ENCODE measurements at places on chromosomes 7 and 10.

DNA sequence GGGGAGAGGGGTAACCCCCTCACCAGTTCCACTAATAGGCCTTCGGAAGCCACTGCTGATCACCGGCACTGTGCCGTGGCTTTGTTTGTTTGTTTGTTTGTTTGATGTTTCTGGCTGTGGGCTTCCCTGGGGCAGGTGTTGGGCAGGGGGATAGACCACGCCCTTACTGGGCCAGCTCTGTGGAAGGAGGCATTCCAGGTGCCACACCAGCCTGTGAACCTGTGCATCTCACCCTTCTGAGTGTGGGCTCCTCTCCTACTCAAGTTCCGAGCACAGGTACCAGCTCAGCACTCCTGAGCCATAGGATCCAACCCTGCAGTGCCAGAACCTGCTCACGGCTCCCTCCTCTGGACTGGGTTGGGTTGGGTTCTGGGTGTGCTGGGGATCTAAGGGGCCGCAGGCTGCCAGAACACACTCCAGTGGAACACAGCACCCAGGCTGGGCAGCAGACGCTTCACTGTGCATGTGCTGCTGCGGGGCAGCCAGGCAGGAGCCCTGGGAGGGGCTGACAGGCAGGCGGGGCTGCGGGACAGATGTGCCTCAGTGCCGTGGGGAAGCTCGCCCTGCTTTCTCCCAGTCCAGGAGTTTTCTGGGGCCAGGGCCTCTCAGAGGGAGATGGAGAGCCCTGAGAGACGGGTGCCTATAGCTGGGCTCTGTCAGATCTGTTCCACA is 1053.9 kb downstream of the CNTNAP2 start:
- DNase-seq = no peak

- no peak for DNase-seq
These were observed 135.4 kb upstream of the PCBD1 start for GRCh38 chr10:71023704-71024283.

GRCh38 chr10:101040851-101041250 is 9.8 kb downstream of the SFXN3 start:
- DNase-seq = no peak

DNA sequence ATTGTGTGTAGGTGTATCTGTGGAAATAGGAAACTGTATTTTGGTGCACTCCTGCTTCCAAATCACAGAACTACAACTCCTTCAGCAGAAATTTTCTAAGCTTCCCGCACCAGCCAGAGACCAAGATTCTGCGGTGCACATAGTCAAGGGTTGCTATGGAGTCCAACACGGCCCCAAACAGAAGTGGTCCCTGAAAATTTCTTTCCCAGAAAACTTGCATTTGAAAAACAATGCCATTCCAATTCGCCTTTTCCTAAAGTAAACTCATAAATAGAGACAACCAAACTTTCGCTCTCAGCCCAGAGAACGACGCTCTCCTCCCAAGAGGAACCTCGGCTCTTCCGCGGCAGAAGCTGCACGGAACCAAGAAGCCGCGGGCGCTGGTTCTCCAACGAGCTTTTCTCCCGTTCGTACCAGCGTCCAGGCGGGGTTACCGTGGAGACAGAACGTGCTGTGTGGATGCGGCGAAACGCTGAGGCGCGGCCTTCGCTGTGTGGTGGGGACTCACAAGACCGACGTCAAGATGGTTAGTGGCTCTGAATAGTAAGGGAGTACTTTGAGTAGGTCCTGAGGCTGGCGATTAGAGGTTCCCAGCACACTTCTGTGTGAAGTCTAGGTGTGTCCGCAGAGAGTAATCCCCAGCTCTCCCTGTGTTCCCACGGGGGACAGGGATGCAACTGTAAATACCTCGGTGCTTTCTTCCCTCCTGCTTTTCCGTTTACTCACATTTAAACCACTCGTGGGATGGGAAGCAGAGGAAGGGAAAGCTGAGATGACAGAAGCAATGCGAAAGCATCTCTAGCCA is 24.0 kb upstream of the ZC3HAV1 start:
- peak; percentile 65 for DNase-seq
